ENCODE measurements at places on chromosomes 2 and 18. TPM values are rescaled to one million over a fixed set of nuclear protein-coding genes. Genes with fewer than 3 reads are reported as not detected.

DNA sequence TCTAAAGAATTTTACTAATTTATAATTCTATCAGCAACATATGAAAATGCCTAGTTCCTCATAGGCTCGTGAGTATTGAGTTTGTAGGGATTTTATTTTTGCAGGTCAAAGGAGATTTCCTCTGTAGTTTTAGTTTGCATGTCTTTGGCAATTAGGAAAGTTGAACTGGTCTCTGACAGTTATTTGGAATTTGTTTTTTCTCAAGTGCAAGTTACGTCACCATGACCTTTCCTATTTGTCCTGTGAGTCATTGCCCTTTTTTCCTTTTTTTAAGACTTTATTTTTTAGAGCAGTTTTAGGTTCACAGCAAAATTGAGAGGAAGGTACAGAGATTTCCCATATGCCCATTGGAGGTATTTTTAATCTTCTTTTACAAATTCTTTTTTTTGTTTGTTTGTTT, 29.0 kb downstream of the RAMP1 start:
- peak overlapping the region; percentile 90 for H3K27ac ChIP-seq
- no peaks in the 10 kb centered on the region for H3K27me3 ChIP-seq
- no peaks in the 10 kb centered on the region for H3K36me3 ChIP-seq
- peaks cover 18% of the 10 kb centered on the region for H3K4me1 ChIP-seq
- DNase-seq, result no peak

Gene TCF23
- polyA plus RNA-seq, result 31.7 TPM

GRCh38 chr18:48320639-48320945, 88.6 kb downstream of the ZBTB7C start:
- H3K27me3 ChIP-seq, result no peaks in the 10 kb centered on the region
- no peak for DNase-seq
- H3K27ac ChIP-seq, result no peak overlapping the region
- H3K4me1 ChIP-seq, result peaks cover 10% of the 10 kb centered on the region

GRCh38 chr18:63132819-63133200, 186.8 kb downstream of the BCL2 start:
- no peaks in the 10 kb centered on the region for H3K27me3 ChIP-seq
- H3K36me3 ChIP-seq, result no peaks in the 10 kb centered on the region
- H3K4me3 ChIP-seq, result no peak overlapping the region
- H3K4me1 ChIP-seq, result peaks cover 4% of the 10 kb centered on the region

Gene DQX1
- not detected for polyA plus RNA-seq

Gene GAREM2
- 3.1 TPM for polyA plus RNA-seq

- peaks cover 4% of the 10 kb centered on the region for H3K4me1 ChIP-seq
- H3K4me3 ChIP-seq, result no peak overlapping the region
- no peak for DNase-seq
- no peaks in the 10 kb centered on the region for H3K36me3 ChIP-seq
These were observed 15.5 kb downstream of the NEURL3 start for GRCh38 chr2:96489663-96490062.

GRCh38 chr2:68099260-68099659, 36.5 kb upstream of the C1D start:
- no peak for DNase-seq
- no peaks in the 10 kb centered on the region for H3K36me3 ChIP-seq
- H3K4me3 ChIP-seq, result no peak overlapping the region
- no peaks in the 10 kb centered on the region for H3K4me1 ChIP-seq
- no peaks in the 10 kb centered on the region for H3K27me3 ChIP-seq
- no peak overlapping the region for H3K27ac ChIP-seq

DNA sequence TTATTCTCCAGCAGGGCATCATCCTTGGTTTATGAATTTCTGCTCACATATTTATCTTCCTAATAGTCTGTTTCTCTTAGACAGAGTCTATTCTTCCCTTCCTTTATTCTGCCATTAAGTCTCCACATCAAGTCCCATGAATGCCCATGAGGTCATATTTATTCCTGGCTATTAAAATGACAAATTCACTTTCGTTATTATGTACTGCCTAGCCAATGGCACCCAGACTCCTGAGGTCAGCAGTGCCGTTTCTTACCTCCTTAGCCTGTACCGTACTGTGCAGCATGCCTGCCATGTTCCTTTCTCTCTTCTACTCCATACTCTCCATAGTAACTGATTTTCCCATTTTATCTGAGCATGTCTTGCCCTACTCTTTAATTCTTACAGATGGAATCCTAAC, 82.3 kb upstream of the SPTBN1 start:
- H3K4me1 ChIP-seq, result peaks cover 7% of the 10 kb centered on the region
- no peaks in the 10 kb centered on the region for H3K36me3 ChIP-seq
- no peak overlapping the region for H3K27ac ChIP-seq
- no peak overlapping the region for H3K4me3 ChIP-seq

DNA sequence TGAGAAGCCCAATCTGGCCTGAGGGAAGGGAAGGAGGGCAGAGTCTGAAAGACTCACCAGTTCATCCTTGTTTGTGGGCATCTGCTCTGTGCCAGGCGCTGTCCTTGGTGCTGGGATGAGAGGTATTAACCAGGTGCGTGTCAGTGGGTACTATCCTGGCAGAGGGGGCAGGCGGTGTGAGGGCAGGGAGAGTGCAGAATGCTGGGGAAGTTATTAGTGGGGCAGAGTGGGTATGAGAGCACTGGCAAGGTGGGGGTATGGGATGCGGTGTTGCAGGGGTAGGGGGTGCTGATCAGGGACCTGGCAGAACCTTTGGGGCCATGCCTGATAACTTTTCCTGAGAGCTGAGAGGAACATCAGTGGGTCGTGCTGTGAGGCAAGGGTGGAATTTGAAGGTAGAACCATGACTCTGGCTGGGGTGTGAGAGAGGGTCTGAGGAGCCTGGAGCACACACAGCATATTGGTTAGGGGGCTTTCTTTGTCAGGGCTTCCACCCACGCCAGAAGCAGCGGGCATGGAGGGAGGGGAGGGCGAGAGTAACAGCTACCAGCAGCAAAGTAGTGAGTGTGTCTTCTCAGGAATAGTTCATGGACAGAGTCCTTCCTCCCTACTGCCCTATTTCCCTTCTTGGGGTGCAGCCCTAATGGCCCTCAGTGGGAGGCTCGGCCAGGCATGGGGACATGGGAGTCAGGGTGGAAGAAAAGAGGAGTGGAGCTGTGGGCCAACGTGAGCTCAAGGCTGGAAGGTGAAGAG, 290.7 kb downstream of the CYP26B1 start:
- no peaks in the 10 kb centered on the region for H3K4me1 ChIP-seq
- DNase-seq, result no peak
- H3K27me3 ChIP-seq, result no peaks in the 10 kb centered on the region
- H3K4me3 ChIP-seq, result no peak overlapping the region

- peaks cover 5% of the 10 kb centered on the region for H3K4me1 ChIP-seq
- peak within 1 kb of the TSS; percentile 64 for H3K4me3 ChIP-seq
- peak; percentile 86 for DNase-seq
- peak within 1 kb of the TSS; percentile 81 for H3K27ac ChIP-seq
- H3K36me3 ChIP-seq, result no peaks in the 10 kb centered on the region
These were observed at the start of gene IL1R1 for GRCh38 chr2:102141970-102142828. IL1R1 (plus strand) TSS chr2:102142746; CDS start chr2:102157725, 14,979 bp downstream.

- no peak for DNase-seq
- no peak overlapping the region for H3K27ac ChIP-seq
- no peak overlapping the region for H3K4me3 ChIP-seq
- H3K4me1 ChIP-seq, result peaks cover 4% of the 10 kb centered on the region
- H3K27me3 ChIP-seq, result no peaks in the 10 kb centered on the region
These were observed 38.2 kb downstream of the CERS6 start for GRCh38 chr2:168494190-168494711.

Gene AMER3
- polyA plus RNA-seq, result not detected

Gene GBX2
- polyA plus RNA-seq, result not detected

Gene ZNF521
- 24.3 TPM for polyA plus RNA-seq

DNA sequence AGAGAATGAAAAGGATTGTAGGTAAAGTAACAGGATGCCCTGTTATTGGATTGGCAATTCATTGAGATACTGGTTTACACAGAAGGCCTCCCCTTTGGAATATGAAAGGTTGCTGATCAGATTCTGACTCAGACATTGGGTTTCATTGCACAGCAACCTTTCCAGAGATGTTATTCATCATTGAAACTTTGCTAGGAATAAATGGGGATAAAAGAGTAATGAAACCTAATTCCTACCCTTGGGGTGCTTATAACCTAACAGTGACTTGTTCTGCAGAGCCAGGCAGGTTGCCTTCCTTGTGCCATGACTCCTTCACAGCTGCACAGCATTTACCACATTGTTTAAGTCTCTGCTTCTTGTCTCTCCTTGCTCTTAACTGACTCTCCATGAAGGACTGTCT, 5.0 kb downstream of the NAB1 start:
- no peaks in the 10 kb centered on the region for H3K27me3 ChIP-seq
- peaks cover 3% of the 10 kb centered on the region for H3K4me1 ChIP-seq
- no peak for DNase-seq
- H3K4me3 ChIP-seq, result no peak overlapping the region
- H3K27ac ChIP-seq, result no peak overlapping the region

Gene MARCO
- polyA plus RNA-seq, result 1.8 TPM

GRCh38 chr2:45721150-45721549, 69.7 kb downstream of the PRKCE start:
- H3K36me3 ChIP-seq, result no peaks in the 10 kb centered on the region
- peaks cover 4% of the 10 kb centered on the region for H3K4me1 ChIP-seq
- no peak overlapping the region for H3K4me3 ChIP-seq
- no peaks in the 10 kb centered on the region for H3K27me3 ChIP-seq
- no peak for DNase-seq

Gene POTEC
- not detected for polyA plus RNA-seq

- H3K4me3 ChIP-seq, result no peak overlapping the region
- no peak overlapping the region for H3K27ac ChIP-seq
- no peaks in the 10 kb centered on the region for H3K4me1 ChIP-seq
- H3K27me3 ChIP-seq, result no peaks in the 10 kb centered on the region
- no peak for DNase-seq
These were observed 134.9 kb upstream of the CHAC2 start for GRCh38 chr2:53632714-53633113.

DNA sequence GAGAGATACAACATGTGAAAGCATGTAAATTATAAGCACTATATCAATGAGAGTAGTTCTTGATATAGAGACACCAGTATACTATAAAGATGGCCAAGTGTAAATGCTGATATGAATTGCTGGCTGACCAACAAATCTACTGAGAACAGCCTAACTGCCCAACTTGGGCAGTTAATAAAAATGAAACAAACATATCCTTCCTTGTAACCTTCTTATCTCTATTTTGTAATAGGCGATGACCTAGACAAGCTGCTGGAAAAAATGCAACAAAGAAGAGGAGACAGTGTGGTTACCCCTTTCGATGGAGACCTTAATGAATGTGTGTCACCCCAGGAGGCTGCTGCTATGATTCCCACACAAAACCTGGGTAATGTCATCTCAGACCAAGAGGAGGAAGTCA, 148.7 kb downstream of the ESCO1 start:
- H3K4me1 ChIP-seq, result peaks cover 1% of the 10 kb centered on the region
- no peaks in the 10 kb centered on the region for H3K27me3 ChIP-seq
- DNase-seq, result no peak
- no peak overlapping the region for H3K4me3 ChIP-seq

GRCh38 chr2:7567646-7568045, 650.4 kb downstream of the RNF144A start:
- H3K27ac ChIP-seq, result no peak overlapping the region
- no peaks in the 10 kb centered on the region for H3K27me3 ChIP-seq
- no peaks in the 10 kb centered on the region for H3K4me1 ChIP-seq
- H3K36me3 ChIP-seq, result no peaks in the 10 kb centered on the region
- no peak overlapping the region for H3K4me3 ChIP-seq
- no peak for DNase-seq

DNA sequence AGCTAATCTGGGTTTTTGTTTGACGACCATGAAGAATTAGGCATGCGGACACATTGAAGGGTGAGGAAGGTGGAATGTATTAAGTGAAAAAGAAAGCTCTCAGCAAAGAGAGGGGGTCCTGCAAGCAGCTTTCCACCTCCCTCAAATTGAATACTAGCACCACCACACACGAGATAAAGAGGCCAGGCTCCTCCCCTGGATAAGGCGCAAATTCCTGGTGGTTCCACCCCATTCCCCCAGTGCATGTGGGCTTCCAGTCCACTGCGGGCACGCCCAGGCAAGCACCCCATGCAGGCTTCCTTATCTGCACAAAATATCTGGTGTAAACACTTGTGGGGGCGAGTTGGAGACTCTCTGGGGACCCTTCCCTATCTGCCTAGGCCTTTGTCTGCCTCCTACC, 857.3 kb downstream of the CPS1 start:
- DNase-seq, result no peak
- H3K4me3 ChIP-seq, result no peak overlapping the region
- H3K27ac ChIP-seq, result no peak overlapping the region
- H3K4me1 ChIP-seq, result no peaks in the 10 kb centered on the region

Gene CSRNP3
- 2.9 TPM for polyA plus RNA-seq

Gene KLF7
- 9.5 TPM for polyA plus RNA-seq

- no peak overlapping the region for H3K27ac ChIP-seq
- no peak overlapping the region for H3K4me3 ChIP-seq
- no peak for DNase-seq
- no peaks in the 10 kb centered on the region for H3K36me3 ChIP-seq
- H3K4me1 ChIP-seq, result peaks cover 1% of the 10 kb centered on the region
These were observed 289.0 kb downstream of the PTPRM start for GRCh38 chr18:7856116-7856515.

DNA sequence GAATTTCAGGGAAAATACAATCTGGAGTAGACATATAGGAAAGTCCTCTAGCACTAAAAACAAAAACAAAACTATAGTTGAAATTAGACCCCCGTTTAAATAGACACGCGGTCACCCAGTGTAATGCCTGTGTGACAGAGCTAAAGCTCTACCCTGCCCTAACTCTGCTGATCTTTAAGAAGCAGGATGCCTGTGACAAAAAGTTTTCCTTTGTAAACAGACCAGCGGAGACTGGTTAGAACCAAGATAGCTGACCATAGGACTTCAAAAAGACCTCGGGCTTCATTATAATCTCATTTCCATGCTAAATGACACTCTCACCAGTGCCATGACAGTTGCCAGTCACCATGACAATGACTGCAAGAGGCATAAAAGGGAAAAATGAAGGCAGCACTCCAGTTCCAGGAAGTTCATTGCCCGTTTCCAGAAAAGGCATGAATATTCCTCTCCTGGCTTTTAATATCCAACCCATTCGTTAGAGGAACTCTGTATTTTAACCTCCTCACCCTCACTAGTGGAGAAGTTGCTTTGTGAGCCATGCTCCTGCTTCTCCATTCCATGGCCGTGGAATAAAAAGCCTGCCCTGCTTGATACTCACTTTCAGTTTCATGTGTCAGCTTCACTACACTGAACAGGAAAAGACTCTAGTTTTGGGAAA, 157.2 kb upstream of the COPS8 start:
- H3K36me3 ChIP-seq, result no peaks in the 10 kb centered on the region
- H3K27me3 ChIP-seq, result no peaks in the 10 kb centered on the region
- H3K27ac ChIP-seq, result no peak overlapping the region
- no peak overlapping the region for H3K4me3 ChIP-seq
- no peaks in the 10 kb centered on the region for H3K4me1 ChIP-seq
- DNase-seq, result no peak

Gene HAAO
- polyA plus RNA-seq, result 17.4 TPM

DNA sequence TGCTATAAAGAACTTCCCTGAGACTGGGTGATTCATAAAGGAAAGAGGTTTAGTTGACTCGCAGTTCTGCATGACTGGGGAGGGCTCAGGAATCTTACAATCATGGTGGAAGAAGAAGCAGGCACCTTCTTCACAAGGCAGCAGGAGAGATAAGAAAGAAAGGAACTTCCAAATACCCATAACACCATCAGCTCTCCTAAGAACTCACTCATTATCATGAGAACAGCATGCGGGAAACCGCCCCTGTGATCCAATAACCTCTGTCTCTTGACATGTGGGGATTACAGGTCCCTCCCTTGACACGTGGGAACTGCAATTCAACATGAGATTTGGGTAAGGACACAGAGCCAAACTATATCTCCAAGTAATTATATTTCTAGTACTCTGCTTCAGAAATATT, 163.8 kb upstream of the CDH20 start:
- DNase-seq, result no peak
- H3K36me3 ChIP-seq, result no peaks in the 10 kb centered on the region
- H3K4me3 ChIP-seq, result no peak overlapping the region

GRCh38 chr2:219526320-219527075, 12.2 kb downstream of the ASIC4 start:
- H3K4me1 ChIP-seq, result no peaks in the 10 kb centered on the region
- H3K27me3 ChIP-seq, result no peaks in the 10 kb centered on the region
- no peak overlapping the region for H3K27ac ChIP-seq
- H3K4me3 ChIP-seq, result no peak overlapping the region
- DNase-seq, result no peak

All from ovary (tissue), 10 donors.